ENCODE measurements at places on chromosomes 3 and 15.

- DNase-seq = no peak
These were observed 12.7 kb upstream of the KBTBD8 start for GRCh38 chr3:66985336-66985920.

- DNase-seq = no peak
These were observed 5.8 kb downstream of the PLXNB1 start for GRCh38 chr3:48423883-48424695.

DNA sequence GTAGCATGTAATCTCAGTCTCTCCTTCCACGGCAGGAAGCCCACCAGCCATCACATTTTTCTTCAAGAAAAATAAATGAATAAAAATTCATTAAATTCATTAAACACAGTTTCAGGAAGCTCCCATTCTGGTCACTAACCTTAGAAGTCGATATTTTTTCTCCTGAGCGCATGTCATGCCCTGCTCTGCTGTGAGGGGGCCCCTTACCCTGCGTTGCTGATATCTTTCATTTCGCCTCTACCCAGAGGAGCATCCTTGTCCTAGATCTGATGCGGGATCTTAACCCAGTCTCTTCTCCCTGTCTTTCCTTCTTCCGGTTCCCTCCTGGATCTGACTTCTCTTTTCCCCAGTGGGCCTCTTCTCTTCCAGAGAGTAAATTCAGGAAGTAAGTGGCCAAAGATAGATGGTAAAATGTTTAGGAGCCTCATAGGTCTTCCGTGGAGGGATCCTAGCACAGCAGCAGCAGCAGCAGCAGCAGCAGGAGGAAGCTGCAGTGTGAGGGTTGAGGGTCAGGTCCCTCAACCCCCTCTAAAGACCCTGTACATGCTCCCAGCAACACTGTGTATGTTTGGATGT lies 1.4 kb upstream of the ILDR1 start:
- DNase-seq = no peak

DNA sequence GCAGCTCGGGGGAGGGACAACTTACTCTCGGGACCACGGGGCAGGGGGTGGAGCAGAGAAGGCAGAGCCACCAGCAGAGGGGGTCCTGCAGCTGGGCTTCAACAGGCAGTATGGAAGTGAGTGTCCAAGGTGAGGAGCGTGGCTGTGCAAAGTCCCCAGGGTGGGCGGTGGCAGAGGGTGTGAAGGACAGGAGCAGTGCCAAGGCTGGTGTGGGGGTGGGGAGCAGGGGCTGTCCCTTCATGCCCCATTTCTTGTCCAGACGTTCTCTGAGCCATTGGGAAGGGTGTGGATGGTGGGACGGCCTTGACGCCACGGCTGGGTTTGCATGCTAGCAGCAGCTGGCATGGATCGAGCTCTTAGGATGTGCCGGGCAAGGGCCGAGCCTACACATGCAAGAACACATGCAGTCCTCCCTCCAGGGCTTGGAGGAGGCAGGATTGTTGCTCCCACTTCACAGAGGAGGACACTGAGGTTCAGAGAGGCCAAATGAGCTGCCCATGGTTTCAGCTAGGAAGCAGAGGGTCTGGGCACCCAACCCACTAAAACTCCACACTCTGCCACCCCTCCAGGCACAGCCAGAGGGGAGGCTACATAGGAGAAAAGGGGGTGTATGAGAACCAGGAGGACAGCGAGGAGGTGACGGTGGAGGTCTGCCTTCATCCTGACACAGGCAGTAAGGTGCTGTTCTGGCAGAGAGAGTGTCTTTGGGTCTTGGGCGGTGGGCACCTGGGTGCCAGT lies 93.6 kb downstream of the TBC1D2B start:
- no peak for DNase-seq

GRCh38 chr15:39498629-39499028 lies 82.2 kb upstream of the THBS1 start:
- DNase-seq = no peak

GRCh38 chr15:38530113-38530512 lies 34.5 kb downstream of the RASGRP1 start:
- DNase-seq = no peak

- DNase-seq = no peak
These were observed 150.6 kb downstream of the RAB11A start for GRCh38 chr15:66019826-66020398.

- DNase-seq = no peak
These were observed 83.5 kb downstream of the PCSK6 start for GRCh38 chr15:101406036-101406435.

DNA sequence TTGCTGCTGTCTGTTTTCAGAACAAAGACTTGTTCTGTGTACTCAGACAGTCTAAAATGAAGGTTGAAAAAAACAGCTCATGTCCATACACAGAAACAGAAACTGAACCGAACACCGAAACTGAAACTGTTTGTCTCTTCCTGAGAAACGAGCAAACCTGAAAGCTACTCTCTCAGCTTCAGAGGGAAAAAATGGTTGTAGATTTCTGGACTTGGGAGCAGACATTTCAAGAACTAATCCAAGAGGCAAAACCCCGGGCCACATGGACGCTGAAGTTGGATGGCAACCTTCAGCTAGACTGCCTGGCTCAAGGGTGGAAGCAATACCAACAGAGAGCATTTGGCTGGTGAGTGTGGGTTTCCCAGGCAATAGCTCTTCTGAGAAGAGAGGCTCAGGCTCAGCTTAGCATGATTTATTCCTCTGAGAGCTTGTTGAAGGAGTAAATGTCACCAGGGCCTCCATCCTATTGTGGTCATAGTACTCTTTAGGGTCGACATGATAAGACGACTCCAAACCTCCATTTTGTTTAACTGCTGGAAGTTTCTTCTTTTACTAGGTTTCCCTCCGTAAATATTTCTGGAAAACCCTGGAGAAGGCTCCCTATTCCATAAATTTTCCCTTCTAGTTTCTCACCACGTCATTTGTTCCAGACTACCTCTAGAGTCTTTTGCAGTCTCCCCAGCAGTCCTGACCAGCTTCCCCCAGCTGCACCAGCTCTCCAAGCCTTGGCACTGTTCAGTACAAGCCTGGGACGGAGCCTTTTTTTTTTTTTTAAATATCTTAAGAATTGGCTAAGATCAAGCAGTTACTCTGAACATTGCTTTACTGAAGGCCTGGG lies at the start of gene RTP4:
RTP4 (plus strand) TSS at position 135 of the 838 bp plus-strand sequence; CDS start at position 192, 57 bp downstream.
- DNase-seq = peak; percentile 3

DNA sequence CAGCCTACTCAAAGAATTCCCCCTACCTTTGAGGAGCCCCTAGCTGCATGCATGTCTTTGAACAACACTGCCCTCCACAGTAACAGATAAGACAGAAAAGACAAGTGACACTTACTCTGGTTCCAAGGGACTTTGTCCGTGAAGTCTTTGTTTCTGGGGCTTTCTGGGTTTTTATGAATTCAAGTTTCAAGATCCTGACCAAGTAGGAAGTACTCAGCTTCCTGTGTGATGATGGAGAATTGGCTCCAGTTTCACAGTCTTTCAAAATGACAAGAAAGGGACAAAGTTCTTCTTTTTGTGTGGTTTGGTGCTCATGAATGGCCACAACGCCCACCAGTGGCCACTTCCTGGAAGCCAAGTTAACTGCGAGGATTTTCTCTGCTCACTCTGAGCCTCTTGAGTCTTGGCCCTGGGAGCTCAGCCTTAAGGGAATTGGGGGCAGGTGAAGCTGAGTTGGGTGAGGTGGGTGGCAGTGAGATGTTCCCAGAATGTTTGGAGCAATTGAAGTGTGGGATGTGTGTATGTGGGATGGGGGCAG lies at the start of gene CCR1:
CCR1 (minus strand) TSS at position 147 of the 538 bp plus-strand sequence. CDS start 4,000 bp downstream, outside the sequence.
- DNase-seq = no peak

DNA sequence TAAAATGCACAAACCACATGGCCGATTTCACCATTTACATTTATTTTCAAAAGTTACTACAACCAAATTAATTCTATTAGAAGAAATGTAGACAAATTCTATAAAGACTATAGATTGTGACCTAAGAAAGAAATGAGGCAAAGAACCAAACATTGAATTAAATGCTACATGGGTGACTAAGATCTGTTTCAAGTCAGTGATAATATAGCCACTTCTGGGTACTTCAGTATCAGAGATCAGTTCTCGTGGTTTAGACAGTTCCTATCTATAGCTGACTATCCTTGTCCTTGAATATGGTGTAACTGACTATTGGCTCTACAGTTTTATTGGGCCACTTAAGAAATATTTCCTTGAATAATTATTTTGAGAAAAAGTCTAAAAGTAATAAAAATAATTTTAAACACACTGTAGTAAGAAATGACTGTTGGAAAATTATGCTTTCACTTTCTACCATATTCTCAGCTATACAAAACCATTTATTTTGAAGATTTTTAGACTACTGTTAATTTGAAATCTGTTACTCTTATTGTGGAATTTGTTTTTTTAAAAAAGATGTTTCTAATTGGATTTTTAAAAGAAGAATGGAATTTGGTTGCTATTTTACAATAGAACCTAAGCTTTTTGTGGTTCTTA lies 14.1 kb downstream of the KCNMB3 start:
- DNase-seq = no peak

GRCh38 chr3:41601404-41601987 lies 360.4 kb downstream of the ULK4 start:
- no peak for DNase-seq

DNA sequence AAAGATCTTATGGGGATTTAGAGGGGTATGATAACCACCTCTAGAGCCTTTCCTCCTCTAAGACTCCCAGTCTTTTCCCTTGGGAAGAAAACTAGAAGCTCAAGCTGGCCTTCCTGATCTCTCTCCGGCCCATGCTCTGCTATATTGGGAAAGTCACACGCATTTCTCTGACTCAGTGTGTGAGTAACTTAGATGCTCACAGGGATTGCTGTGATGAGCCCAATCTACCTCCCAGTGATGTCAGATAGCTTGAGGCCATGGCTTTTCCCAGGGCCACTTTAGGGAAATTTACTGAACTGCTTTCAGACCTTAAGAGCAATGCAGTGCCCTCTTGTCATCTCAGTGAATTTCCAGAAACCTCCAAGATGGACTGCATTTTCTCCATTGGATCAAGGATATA lies 8.6 kb upstream of the ST8SIA2 start:
- no peak for DNase-seq

GRCh38 chr3:18597919-18598318 lies 172.8 kb upstream of the SATB1 start:
- no peak for DNase-seq

DNA sequence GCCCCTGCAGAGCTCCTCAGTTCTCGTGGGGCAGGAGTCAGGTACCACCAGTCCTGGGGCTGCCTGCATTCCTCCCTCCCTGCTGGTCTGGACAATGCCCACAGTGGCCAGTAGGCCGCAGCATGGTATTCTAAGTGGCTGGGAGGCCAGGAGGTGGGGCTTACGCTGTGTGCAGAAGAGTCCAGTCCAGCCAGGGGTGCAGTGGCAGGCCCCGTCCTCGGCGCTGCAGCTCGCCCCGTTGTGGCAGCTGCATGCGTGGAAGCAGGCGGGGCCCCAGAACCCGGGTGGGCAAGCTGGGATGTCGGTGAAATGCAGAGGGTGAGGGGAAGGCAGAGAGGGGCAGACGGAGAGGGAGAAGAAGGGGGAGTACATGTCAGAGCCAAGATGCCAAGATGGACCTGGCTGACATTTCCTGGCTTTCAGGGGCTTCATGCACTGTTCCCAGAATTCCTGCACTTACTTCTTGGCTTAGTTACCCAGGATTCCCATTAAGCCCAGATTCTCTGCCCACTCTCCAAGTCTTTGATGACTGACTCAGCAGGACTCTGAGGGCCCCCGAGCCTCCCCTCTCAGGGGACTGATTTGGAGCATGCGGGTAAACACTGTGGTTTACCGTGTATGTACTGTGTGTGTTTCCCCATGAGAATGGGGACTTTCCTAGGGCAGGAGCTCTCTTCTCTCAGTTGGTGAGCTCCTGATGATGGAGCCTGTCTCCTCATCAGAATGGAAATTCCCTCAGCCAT lies 47.5 kb downstream of the RAB11A start:
- DNase-seq = peak; percentile 10

DNA sequence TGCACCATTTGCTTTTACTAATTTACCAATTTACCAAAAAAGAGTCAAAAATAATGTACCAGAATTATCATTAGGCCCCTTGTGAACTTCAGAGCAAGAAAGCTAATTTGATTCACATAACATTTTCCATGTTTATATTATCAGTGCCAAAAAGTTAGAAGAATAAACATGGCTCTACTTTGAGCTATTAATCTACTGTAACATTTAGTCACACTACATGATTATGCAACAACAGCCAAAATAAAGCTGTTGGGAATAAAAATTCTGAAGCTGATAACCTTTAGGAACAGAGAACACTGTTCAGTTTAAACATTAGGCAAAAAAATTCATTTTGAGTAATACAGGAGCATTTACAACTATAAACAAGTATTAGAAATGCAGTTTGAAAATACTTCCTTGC lies 63.6 kb downstream of the PROS1 start:
- no peak for DNase-seq

GRCh38 chr3:169790687-169791429 lies 17.7 kb downstream of the MYNN start:
- DNase-seq = no peak

DNA sequence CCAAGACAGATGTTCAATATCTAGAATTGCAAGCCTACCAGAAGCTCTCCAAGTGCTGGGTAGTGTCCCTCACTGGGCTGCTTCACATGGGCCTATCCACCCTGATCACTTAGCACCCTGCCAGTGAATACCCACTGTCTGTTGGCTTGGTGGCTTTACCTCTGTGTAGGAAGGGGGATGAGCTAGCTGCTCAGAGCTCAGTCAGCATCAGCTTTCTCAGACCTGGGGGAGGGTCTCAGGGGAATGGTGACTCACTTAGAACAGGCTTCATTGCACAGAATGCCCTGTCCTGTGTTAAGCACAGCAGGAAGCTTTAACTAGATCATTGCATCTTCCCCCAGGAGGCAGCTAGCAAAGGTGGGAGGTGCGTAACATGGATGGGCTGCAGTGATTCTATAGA lies 209.8 kb downstream of the PDCD6IP start:
- DNase-seq = no peak

DNA sequence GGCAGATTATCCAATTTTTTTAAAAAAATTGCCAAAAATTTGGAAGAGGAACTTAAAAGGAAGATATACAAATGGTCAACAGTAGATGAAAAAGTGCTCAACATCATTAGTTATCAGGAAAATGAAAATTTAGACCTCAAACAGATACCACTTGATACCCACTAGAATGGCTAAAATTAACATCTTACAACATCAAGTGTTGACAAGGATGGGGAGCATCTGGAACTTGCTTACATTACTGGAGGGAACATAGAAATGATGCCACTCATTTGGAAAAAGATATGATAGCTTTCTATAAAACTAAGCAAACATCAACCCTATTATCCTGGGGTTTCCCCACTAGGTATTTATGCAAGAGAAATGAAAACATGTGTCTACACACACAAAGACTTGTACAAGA lies 284.5 kb upstream of the CHRNA7 start:
- DNase-seq = no peak

GRCh38 chr15:66704803-66705153 lies 2.7 kb downstream of the SMAD6 start:
- no peak for DNase-seq

- no peak for DNase-seq
These were observed 22.2 kb upstream of the BCL6 start for GRCh38 chr3:187767266-187768012.

- DNase-seq = no peak
These were observed 194.9 kb upstream of the EPHA6 start for GRCh38 chr3:96619475-96619874.

- DNase-seq = no peak
These were observed 211.9 kb downstream of the CBLB start for GRCh38 chr3:105656651-105657504.

GRCh38 chr3:194265505-194265892 lies 85.6 kb downstream of the CPN2 start:
- DNase-seq = no peak

Data from stimulated activated CD4-positive, alpha-beta T cell treated with anti-CD3 and anti-CD28 coated beads, Interleukin-15, amount 100 ng/mL, for 1 hour (primary cell).